ENCODE measurements at places on chromosomes 11 and 22.

GRCh38 chr22:38402204-38402603, 52.8 kb downstream of the KCNJ4 start:
- DNase-seq = no peak

- DNase-seq = no peak
Measured at GRCh38 chr11:112658431-112658878, 302.8 kb upstream of the NCAM1 start.

DNA sequence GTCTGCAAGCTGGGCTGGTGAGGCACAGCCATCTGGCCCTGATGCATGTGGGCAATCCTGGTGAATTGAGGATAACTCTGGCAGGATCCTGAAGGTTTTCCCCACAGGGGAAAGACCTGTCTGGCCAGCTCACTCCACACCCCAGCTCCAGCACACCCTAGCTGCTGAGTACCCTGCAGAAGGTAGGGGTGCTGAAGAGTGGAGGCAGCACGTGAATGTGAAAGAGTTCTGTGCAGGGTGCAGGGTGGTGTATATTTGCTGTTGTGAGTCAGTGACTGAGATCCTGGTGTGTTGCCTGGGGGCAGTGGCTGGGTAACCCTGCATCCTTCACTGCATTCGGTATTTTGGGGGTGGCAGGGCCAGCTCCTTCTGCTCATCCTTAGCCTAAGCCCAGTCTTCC, 22.4 kb downstream of the DGAT2 start:
- no peak for DNase-seq

DNA sequence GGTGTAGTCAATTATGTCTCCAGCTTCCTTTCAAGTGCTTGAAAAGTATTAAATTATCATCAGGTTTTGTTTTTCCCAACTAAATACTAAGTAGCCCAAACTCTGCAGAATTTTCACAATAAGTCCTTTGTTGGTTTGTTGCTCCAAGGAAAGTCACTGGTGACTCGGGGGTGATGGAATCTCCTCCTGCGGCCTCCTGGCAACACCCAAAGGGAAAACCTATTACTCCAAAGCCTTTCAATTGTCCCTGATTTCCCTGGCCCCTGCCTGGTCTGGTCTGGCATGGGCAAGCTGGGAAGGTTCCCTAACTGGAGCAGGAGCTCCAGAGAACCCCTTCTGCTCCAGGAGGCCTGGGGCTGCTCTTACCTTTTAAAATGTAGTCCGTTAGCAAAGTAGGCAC, 47.9 kb downstream of the FEZ1 start:
- no peak for DNase-seq

- no peak for DNase-seq
Measured at GRCh38 chr11:12914400-12914912, 94.7 kb upstream of the RASSF10 start.

- no peak for DNase-seq
Measured at GRCh38 chr11:119617340-119617713, 111.7 kb downstream of the NECTIN1 start.

DNA sequence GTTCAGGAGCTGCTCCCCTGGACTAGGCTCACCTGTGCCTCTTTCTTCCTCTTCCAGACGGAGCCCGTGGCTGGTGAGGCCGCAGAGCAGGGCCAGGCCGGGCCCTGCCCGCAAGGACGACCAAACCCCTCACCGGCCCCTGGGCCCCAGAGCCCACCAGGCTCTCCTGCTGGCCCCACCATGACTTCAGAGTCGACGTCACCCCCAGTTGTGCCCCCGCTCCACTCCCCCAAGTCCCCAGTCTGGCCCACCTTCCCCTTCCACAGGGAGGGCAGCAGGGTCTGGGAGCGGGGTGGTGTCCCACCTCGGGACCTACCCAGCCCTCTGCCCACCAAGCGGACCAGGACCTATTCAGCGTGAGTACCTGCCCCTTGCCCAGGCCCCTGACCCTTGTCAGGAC, 11.0 kb downstream of the CSDC2 start:
- DNase-seq = no peak

GRCh38 chr11:65505466-65506289, 6.8 kb downstream of the MALAT1 start:
- no peak for DNase-seq

DNA sequence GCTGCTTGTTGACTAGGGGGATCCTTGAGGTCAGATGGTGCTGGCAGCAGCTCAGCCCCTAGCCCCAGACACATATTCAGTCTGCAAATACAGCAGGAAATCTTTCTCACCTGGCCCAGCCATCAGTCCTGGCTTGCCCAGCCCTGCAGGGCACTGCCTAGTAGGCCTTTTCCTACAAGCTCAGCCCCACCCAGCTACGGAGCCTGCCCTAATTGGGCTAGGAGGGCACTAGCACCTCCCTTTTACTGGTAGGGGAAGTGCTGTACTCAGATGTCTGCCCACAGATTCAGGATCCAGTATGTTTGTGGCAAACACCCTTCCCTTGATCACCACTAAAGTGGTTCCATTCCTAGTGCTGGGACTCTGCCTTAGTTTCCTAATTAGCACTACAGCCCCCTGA, 257.1 kb upstream of the CADM1 start:
- DNase-seq = no peak

GRCh38 chr11:118046051-118046963, 30.6 kb upstream of the TMPRSS4 start:
- DNase-seq = no peak

DNA sequence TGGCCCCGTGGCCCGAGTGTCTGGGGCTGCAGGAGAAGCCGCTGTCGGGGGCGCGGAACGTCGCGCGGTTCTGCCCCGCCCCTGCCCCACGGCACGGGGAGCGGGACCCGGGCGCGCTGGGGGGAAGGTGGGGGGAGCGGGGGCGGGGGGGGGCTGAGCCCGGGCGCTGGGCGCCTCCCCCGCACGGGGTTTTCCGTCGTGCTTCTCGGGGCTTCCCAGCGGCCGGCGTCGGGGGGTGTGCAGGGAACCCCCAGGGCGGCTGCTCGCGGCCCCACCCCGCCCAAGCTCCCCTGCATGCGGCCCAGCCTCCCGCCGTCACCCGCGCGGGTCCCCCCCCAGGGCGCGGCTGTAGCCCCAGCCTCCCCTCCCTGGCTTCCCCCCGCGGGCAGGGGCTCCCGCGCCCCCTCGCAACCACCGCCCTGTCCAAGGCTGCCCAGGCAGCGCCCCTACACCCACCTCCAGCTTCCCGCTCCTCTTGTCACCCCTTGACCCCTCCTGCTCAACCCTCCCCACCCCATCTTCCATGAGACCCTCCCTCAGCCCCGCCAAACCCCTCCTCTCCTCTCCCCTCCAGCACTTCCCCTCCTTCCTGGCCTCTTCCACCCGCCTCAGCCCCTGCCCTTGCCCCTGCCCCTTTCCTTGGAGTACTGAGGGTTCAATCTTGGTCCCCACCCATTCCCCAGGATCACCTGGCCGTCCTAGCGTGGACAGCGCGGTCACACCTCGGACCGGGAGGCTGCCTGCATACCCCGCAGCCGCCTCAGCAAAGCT, 1.7 kb downstream of the IL17REL start:
- peak; percentile 82 for DNase-seq

GRCh38 chr22:38346506-38346905, 29.3 kb upstream of the CSNK1E start:
- no peak for DNase-seq

DNA sequence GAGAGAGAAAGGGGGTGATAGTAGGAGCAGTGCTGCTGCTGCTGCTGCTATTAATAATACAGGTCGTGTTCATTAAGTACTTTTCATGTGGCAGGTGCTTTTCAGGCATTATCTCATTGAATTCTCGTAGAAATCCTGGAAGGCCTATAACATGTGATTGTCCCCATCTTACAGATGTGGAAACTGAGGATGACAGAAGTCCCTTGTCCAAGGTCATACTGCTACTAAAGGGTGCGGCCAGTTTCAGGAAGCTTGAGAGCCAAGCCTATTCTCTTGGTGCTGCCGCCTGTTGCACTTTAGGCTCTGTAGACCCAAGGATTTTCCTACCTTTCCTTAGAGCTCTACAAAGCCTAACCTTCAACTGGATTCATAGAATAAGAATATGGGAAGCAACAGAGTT, 193.3 kb downstream of the DBX1 start:
- DNase-seq = no peak

DNA sequence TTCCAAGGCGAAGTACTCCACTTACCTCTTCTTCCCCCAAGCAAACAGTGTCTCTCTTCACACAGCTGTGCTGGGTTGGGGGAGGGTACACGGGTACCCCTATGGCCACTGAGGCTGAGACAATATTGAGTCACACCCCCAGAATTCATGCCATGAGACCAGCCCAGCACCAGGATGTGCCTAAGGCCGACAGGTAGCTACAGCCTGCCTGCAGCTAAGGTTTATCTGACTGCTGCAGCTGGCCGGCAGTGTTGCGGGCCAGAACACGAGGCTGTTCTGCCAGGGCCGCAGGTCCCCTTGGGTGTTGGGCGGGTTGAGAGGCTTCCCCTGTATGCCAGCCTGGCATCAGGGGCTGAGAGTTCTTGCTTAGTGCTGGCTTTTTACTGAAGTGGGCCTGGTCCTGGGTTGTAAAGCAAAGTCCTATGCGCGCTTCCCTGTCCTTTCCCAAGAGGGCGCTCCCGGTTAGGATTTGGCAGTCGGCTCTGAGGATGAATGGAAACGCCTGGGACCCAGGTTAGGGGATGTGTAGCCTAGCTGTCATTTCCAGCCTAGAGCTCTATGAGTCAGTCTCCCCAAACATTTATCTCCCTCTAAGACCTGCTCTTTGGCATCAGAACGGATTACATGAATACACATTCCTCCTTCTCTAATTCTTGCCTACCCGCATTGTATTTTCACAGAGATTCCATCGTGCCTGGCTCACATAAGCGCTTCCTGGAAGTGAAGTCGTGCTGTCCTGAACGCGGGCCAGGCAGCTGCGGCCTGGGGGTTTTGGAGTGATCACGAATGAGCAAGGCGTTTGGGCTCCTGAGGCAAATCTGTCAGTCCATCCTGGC, 7.1 kb downstream of the USP18 start:
- DNase-seq = no peak

DNA sequence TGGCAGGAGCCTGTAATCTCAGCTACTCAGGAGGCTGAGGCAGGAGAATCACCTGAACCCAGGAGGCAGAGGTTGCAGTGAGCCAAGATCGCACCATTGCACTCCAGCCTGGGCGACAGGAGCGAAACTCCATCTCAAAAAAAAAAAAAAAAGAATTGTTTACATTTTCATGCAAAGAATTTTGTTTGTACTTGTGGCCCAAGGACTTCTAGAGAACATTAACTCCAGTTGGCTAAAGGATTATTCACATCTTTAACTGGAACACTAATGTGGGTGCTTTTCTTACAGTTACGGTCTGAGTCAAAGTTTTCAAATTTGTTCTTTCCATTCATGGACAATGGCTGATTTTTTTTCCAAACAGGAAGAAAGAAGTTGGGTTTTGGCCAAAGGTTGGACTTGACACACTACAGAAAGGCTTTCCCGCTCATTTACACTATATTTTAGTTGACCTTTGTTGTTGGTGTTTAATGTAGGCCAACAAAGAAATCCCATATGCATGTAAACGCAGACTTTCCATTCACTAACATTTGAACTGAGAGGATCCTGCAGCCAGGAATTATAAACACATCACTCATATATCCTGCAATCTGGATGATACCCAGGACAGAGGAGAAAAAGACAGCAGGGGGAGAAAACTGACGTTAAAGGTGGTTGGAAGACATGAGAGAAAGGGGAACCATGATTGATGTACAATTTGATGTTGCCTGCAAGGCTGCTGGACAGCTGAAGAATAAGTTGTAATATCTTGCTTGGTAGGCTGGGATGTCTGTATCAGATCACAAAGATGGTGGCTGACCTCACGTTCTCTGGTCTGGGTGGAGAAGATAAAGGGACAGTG, 13.1 kb downstream of the POU2AF1 start:
- no peak for DNase-seq

DNA sequence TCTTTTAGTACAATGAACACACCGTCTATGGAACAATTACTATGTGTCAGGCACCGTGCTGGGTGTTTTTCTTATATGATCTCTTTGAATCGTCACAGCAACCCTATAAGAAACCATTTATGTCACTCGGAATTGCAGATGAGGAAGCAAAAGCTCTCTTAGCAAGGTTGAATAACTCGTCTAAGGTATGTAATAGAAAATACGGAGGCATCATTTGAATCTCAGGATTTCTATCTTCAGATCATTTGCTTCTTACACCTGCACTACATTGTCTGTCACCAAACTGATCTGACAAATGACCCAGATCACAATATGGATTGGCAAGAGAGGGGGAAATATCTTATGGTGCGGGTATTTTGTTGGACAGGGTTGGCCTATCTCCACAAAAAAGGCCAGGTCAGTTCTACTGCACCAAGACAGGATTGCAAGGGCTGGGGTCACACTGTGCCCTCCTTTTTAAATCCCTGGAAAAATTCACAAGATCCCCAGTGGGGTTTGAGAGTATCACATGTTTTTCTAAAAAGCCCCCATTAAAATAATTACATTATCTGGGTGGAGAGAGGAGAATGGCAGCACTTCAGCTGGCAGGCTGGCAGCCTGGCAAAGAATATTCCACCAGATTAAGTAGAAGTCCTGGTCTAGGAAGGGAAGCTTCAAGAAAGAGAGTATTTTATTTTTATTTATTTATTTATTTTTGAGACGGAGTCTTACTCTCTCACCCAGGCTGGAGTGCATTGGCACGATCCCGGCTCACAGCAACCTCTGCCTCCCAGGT, 110.7 kb upstream of the CLMP start:
- DNase-seq = no peak

- DNase-seq = no peak
Measured at GRCh38 chr11:70935006-70935768, 317.2 kb downstream of the SHANK2 start.

DNA sequence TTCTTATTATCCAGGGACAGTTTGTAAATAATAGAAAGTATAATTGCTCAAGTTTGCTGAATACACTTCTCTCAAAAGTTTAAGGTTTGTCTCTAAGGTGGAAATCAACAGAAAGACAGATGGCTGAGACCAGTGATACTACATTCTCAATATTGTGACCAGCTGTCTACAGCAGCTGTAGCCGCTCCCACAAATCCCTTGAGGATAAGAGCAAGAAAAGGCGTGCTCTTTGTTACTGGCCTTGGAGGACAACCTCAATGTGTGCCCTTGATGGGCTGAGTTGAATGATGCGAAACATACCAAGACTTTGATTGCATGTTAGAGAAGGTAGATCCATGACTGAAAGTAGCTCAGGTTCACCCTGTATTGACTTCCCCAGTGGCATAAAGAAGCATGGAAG, 6.1 kb downstream of the OR6M1 start:
- DNase-seq = no peak

DNA sequence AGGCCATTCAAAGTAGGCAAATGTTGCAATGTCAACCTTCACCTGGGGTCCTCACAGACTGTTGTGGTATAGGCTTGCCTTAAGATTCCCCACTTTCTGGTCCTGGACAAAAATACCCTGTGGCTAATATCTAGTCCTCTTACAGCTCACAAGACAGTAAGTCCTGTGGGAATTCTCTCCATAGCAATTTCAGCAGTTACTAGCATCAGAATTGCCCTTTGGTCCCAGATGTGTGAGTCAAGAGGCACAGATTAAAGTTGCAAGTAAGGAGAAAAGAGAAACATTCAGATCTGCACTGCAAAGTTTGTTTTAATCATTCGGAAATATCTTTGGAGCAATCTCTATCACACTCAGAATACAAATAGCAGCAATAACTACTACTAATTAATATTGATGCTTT, 420.2 kb downstream of the NTM start:
- DNase-seq = no peak

- peak; percentile 86 for DNase-seq
Measured at GRCh38 chr11:68257477-68258362, 14.1 kb downstream of the C11orf24 start.

- peak; percentile 17 for DNase-seq
Measured at GRCh38 chr11:107590460-107591377, at the start of gene ELMOD1. Gene ELMOD1, plus strand, starts transcription at chr11:107591147. Its CDS starts 27,043 bp downstream, at chr11:107618190.

Data from stimulated activated CD4-positive, alpha-beta T cell treated with anti-CD3 and anti-CD28 coated beads, Interleukin-2, amount 100 ng/mL, for 4 hours (primary cell).